ENCODE measurements at places on chromosomes 5 and 9. TPM values are rescaled to one million over a fixed set of nuclear protein-coding genes. Genes with fewer than 3 reads are reported as not detected.

DNA sequence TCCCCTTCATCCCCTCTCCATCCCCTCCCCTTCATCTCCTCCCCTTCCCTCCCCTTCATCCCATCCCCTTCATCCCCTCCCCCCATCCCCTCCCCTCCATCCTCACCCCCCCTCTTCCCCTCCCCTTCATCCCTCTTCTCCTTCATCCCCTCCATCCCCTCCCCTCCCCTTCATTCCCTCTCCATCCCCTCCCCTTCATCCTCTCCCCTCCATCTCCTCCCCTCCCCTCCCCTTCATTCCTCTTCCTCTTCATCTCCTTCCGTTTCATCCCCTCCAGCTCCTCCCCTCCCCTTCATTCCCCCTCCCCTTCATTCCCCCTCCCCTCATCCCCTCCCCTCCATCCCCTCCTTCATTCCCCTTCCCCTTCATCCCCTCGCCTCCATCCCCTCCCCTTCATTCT lies 40.1 kb downstream of the TARS1 start:
- DNase-seq, result no peak

GRCh38 chr9:35267710-35268109 lies 105.9 kb downstream of the UNC13B start:
- DNase-seq, result no peak

DNA sequence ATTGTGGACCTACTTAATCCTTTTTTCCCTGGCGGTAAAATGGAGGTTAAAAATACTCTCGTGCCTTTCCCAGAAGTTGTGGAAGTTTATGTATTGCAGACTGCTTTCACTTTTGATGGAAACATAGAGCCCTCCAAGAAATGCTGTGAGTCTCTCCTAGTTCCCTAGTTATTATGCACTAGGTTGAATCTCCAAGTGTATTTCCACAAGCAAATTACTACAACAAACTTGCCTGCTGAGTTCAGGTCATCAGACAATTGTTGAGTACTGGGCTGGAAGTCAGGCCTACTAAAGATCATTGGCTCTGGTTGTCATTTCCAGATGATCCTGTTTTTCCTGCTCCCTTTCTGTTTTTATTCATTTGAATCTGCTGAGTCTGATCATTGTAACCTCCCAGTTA lies 104.1 kb downstream of the CD180 start:
- no peak for DNase-seq

DNA sequence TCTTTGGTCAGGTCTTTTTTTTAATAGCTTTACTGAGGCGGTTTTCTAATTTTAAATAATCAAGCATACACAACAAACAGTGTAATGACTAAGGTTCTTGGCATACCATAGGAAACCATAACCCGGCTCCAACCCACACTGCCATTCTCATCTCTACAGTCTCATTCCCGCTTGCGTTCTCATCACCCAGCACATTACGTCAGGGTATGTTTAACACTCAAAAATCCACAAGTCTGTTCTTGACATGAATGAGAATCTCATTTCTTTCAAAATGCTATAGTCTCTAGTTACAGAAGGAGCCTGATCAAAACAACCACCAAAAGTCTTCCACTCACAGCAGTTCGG lies 505 bp downstream of the C5orf34 start:
- DNase-seq, result no peak

DNA sequence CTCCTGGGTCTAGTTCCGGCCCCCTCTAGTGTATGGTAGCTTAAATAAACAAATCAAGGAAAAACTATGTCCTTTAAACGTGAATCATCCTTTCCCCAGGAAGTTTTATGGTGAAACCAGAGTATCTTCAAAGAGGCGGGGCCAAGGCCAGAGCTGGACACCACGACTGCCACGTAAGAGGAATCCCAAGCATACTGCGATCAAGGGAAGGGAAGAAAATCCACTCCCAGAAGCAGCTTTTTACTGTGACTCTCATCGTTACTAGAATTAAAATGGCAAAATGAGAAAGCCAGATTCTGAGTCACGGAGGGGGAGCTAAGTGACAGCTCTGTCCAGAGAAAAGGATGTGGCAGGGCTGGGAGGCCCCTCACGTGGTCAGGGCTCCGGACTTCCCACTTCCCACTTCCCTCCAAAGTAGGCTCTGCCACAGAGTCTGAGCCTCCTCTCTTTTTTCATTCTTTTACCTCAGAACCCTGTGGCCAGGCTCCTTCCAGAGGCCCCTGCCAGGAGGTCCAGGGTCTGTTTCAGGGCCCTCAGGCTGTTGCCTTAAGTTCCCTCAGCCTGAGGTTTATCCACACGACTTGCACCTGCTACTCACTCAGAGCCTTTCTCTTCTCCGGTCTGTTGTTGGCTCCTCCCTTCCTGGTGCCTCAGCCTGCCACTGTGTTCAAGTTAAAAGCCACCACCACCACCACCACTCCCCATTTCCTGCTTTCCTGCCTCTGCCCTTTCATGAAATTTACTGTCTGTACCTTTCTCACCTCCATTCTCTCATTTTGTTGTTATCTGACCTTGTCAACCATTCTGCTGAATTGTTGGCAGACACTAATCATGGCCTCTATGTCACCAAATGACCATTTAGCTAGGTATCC lies 1.4 kb upstream of the GLRX start:
- DNase-seq, result peak; percentile 59

- no peak for DNase-seq
Observed at GRCh38 chr9:102237520-102237919, 499.1 kb upstream of the GRIN3A start.

DNA sequence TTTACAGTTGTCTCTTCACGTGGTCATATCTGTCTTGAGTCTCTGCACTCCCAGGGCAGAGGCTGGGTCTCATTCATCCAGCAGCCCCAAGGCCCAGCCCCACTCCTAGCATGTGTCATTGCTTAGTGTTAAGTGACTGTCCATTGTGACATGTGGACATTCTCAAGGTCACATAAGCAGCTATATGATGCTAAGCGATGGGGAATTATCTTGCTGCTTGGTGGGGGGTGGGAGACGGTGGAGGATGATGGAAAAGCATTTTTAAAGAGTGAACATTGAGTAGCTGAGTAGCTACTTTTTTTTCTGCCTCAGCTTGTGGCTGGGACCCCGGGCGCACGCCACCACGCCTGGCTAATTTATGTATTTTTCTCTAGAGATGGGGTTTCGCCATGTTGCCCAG lies at the start of gene C9orf153:
TSS of gene C9orf153 (minus strand) at position 101 of the 400 bp plus-strand sequence. CDS start 30,054 bp downstream, outside the sequence.
- no peak for DNase-seq

DNA sequence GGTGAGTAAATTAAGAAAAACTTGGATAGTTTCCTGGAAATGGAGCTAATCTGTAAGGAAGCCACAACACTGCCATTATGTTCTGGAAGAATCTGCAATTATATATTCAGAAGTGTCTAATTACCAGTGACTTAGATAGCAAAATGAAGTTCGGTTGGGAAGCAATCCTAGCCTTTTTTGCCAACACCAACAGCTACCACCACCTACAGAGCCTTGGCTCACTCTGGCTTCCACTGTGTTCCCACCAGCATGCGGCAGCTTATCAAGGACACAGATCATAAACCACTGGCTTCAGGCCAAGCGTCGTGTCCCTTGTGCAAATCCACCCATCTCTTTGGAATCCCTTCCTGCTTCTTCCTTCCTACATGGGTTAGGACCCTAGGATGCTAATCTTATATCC lies 118.0 kb upstream of the PCA3 start:
- no peak for DNase-seq

DNA sequence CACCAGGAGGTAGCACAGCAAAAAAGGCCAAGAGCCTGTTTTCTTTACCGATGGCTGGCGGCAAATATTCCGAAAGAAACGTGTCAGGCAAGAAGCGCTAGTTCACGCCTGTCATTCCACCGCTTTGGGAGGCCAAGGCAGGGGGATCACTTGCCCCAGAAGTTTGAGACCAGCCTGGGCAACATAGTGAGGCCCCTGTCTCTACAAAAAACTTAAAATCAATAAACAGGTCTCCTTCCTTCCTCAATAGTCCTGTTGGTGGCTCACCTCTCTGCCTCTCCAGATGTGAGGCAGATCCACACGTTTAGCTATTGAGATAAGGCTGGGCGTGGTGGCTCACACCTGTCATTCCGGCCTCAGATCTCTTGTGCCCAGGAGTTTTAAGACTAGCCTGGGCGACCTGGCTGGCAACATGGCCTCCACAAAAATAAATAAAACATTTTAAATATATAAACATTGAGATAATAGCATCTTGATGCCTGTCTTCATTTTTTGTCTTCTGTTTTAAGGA lies 1.3 kb upstream of the TMEM250 start:
- DNase-seq, result no peak

DNA sequence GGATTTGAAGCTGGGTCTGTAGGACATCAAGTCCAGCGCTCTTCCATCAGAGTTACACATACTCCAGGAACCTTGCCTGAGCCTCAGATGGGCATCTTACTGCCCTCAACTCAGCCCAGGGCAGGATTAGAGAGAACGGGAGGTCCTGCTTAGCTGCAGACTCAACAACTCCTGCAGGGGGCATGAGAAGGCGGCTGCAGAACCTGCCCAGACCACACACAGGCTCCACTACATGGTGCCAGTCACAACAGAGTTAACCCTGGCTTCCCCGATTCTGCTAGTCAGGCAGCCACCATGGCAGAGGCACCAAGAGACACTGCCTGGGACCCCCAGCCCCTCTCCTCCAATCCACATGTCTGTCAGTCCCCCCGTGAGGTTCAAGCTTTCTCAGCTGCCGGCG lies 23.9 kb upstream of the CPLX2 start:
- no peak for DNase-seq

DNA sequence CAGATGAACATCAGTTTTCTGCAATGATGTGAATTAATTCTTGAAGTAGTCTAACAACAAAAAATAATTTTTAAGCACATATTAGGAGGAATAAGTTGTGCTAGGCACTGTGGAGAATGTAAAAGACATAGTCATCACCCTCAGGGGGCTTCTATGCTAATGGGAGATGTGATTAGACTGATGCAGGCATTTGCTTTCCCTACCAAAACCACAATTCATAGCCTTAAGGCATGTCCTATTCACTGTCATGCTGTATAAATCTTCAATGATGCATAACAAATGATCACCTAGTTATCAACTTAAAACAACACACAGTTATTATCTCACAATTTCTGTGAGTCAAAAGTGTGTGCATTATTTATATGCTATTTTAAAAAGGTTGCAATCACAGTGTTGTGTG lies 422.6 kb downstream of the MAN2A1 start:
- no peak for DNase-seq

DNA sequence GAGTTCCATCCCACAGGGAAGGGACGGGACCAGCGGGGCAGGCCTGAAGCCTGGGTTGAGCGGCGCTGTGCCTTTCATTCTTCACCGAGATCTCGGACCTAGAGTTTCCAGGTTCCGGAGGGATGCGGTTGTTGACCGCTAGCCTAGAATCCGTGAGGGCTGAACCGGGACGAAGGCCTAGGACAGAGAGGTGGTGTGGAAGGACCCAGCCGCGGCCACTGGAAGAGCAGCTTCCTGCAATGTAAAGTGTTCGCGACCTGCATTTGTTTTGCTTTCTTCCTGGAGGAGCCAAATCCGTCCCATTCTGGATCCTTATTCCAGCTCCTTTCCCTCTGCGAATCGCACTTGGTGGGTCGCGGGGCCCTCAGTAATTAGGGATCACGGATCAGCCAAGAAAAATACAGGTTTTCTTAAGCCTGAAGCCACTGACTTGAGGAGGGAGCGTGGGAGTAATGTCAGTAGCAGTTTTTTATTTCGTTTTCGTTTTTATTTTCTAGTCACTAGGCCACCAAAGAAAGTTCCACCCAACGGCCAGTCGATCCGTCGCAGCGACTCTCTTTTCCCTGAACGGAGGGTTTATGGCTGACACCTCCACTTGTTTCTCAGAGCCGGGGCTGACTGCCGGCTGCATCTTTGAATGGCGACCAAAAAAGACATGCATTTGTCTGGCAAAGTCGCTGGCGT lies 48.6 kb downstream of the ANXA2R start:
- no peak for DNase-seq

DNA sequence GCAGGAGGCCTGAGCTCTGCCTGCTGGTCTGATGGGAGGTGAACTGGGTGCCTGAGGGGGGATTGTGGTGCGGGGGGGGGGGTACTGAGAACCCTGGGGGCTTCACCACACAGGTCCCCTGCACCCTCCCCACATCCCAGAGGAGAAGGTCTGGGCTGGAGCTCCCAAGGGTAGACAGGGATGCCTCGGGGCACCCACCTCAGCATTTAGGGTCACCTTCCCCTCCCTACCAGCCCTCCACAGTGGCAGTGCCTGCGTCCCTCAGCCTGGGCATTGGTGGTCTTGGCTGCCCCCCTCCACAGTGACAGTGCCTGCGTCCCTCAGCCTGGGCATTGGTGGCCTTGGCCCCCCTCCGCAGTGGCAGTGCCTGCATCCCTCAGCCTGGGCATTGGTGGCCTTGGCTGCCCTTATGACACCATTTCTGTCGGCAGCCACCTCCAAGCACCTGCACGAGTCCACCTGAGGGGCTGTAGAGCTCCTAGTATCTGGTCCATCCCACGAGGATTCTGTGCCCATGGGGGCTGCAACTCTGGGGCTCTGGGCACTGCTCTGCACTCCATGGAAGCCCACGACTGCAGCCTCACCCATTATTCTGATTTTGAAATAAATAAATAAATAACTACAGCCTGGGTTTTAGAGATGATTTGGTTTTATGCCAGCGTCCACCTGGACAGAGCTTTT lies 21.5 kb downstream of the NKD2 start:
- DNase-seq, result no peak

DNA sequence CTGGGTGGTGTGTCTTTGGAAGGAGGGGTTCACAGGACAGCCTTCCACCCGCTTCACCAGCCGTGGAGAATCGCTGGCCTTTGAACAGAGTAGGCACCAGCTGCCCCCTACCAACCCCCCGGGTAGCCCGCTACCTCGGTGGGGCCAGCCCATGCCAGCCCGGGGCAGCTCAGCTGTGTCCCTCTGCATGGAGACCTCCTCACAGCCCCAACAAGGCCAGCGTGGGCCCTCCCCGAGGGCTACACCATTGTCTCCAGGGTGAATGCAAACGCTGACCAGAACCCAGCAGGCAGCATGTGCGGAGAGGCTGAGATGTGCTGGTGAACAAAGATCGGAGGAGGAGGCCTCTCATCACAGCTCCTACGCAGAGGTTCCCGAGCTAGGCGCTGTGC lies 51.9 kb downstream of the LMX1B start:
- no peak for DNase-seq

GRCh38 chr5:179256328-179257175 lies 88.7 kb downstream of the ADAMTS2 start:
- no peak for DNase-seq

- no peak for DNase-seq
Observed at GRCh38 chr9:136282272-136282861, 21.5 kb downstream of the CCDC187 start.

DNA sequence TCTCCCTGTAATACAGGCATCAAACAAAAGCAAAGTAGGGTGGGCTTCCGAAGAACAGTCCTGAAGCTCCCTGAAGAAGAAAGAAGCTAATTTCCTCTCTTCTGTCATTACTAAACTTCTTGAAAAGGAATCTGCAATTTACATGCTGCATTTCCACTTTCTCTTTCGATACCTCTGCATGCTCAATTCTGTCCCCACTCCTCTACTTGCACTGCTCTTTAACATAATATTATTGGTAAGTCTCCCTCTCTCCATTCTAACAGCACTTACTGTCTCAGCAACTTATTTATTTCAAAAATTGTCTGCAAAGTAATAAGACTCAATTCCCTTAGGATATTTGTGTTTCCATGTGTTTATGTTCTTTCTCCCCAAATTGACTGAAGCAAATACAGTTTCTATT lies 3.9 kb upstream of the PLPP1 start:
- no peak for DNase-seq

GRCh38 chr9:95545831-95546567 lies 29.2 kb upstream of the PTCH1 start:
- no peak for DNase-seq

Gene LECT2
- not detected for total RNA-seq

Gene PGM5
- total RNA-seq, result not detected

Gene FOXD4L6
- total RNA-seq, result 0.18 TPM

Gene PCDHB14
- not detected for total RNA-seq

Gene CEMIP2
- total RNA-seq, result 44.8 TPM

Gene C5orf22
- total RNA-seq, result 34.3 TPM

Gene SLC34A1
- total RNA-seq, result not detected

Gene SLC27A6
- not detected for total RNA-seq

Data from activated T-helper 2 cell treated with anti-CD3 and anti-CD28 coated beads, Interferon-gamma antibody, Interleukin-2, Interleukin-4, amounts not matched to agents 10 μg/mL and 5 μg/mL and 100 μg/mL, durations not matched to agents 14 hours and 24 hours and 36 hours (primary cell).